ENCODE measurements at places on chromosomes 2 and 18.
A peak's percentile ranks its signal among the peaks of the same experiment; 100 is the strongest.

DNA sequence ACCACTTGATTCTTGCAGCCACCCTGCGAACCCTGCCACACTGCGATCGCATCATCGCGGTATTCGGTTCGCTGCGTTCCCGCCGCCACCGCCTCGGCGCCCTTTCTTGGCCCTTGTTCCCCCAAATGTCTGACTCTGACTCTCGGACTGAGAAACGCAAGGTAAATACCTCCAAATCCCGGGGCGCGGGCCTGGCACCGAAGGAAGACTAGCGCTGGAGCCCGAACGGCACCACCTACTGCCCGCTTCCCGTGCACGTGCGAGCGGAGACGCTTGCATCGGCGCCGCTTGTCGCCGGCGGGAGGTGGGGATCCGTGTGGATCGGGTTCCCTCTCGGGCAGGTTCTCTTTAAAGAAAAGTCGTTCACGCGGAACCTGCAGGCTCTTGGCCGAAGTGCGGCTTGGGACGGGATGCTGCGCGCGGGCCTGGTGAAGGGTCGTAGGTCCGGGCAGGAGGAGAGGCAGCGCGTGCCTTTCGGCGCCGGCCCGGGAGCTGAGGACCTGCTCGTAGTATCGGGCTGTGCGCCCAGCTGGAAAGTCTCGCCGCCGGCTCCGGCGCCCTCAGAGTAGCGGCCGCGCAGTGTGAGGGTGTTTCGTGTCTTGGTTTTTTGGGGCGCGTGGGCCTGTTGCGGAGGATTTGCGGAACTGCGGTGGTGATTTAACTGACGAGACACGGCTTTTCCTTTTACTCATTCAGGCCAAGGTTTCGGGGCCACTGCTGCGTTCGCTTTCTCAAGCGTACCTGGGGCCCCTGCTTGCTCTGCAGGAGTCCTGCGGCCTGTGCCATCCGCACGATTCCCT lies 514 bp downstream of the BCL2L11 start:
- no peak for DNase-seq

GRCh38 chr2:107585851-107586250 lies 240.8 kb upstream of the RGPD4 start:
- no peak for DNase-seq

- no peak for DNase-seq
Measured at GRCh38 chr2:239147376-239147775, 253.4 kb downstream of the HDAC4 start.

GRCh38 chr2:203648273-203648672 lies 58.2 kb upstream of the CD28 start:
- DNase-seq: no peak

DNA sequence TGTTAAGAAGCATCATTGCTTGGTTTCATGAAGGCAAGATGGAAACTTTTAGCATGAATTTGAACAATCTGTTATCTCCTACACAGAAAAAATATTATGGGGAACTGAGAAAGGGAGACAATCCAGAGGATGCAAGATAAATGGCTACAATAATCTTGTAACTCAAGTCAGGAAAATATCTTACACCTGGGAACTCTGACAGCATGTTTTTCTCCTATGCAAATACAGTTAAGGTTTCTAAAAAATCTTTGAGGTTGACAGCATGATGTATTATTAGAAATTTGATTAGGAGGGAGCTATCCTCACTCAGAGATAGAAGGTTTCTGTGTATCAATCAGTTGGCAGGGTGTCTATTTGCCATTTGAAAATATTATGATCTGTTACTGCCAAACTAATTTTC lies 75.6 kb downstream of the GPD2 start:
- no peak for DNase-seq

DNA sequence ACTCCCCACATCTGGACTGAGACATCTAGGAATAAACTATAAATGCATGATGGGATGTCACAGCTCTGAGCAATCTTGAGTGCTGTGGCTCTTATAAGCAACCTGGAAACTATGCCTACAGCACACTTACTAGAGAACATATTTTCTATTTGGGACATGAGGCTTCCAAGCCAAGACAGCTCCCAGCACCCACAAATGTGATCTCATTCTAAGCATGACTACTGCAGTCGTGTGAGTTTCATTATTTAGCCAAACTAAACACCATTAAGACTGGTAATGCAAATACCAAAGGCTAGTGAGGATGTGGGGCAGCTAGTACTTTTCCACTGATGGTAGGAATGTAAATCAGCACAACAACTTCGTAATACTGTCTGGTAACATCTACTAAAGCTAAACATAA lies 72.5 kb downstream of the RTTN start:
- DNase-seq: no peak

DNA sequence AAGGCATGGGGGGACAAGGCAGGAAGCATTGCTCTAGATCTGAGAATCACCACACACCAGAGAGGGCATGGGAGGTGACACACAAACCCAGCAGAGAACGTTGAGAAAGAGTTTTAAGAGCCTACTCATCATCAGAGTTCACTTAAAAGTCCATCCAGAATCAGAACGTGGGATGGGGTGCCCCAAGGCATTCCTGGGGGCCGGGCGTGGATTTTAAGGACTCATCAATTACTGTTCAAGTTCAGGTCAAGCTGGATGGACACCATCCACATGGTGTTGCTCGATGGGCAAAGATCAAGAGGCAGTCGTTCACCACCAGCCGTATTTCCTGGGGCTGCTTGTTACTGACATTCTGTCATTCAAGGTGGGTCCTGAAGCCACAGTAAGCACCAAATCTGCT lies 34.9 kb downstream of the BCL11A start:
- DNase-seq: no peak

- DNase-seq: no peak
Measured at GRCh38 chr2:231475965-231476364, 11.7 kb upstream of the NCL start.

- DNase-seq: no peak
Measured at GRCh38 chr2:100692381-100692780, 127.6 kb upstream of the NPAS2 start.

GRCh38 chr2:217438136-217438535 lies 564.7 kb downstream of the TNS1 start:
- DNase-seq: no peak

- DNase-seq: no peak
Measured at GRCh38 chr2:241329669-241330615, 14.2 kb downstream of the SEPTIN2 start.

GRCh38 chr2:215970425-215970824 lies 42.9 kb downstream of the MREG start:
- no peak for DNase-seq

DNA sequence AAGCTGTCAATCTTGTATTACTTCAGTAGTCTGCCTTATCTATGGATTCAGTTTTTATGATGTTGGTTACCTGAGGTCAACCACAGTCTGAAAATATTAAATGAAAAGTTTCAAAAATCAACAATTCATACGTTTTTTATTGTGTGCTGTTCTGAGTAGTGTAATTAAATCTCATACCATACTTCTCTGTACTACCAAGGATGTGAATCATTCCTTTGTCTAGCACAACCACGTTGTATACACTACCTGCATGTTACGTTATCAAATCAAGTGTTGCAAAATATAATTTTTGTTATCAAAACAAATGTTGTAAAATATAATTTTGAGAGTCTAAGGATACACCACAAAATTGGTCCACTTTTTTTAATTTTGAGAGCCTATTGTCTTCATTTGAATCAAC lies 590.2 kb upstream of the SETBP1 start:
- no peak for DNase-seq

DNA sequence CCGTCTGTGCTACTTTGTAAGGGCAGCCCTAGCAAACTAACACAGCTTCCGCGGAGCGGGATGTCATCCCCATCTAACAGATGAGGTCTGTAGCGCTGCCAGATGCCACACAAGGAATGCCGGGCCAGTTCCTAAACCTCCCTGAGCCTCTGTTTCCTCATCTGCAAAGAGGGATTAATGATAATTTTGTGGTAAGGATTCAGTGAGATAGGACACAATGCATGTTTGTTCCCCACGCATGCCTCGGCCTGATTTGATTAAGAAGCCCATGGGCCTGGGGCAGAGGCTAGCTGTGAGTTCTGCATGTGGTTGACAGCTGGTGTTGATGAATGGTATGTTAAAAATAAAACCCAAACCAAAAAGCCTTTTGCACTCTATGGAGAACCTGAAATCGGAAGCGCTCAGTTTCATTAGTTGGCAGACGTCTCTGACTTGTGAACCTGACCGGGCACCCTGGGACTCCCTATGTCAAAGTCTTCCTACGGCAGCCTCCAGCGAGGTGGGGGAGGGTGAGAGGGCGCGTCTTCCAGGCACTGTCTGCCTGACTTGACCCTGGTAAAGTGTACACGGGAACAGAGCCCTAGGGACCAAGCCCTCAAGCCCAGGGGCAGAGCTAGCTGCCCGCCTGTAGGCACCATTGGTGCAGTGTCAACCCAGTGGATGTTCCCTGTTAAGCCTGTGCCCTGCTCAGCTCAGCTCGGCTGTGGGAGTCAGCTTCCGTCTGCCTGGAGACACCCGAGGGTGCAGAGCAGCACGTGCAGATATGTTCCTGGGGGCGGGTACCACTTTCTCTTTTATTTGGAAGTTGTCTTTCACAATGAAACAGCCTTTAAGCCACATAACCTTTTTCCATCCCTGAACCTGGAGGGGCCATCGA lies 14.8 kb upstream of the INHBB start:
- no peak for DNase-seq

DNA sequence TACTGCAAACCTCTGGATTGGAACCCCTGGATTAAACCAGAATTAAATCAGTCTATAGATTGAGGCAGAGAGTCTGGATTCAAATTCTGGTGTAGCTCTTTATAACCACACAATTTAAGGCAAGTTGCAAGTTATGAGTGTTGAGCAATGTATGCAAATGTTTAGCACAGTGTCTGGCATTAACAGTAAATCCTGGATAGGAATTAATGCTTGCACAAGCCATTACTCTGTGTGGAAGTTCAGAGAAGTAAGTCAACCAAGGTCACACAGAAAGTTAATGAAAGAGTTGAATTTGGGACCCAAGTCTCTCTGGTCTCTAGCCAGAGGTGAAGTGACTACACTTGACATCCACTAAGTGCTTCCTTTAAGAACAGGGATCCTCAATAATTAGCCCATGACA lies 2.0 kb upstream of the MARCO start:
- no peak for DNase-seq

- DNase-seq: no peak
Measured at GRCh38 chr2:129565551-129566109, 413.8 kb upstream of the RAB6C start.

- no peak for DNase-seq
Measured at GRCh38 chr2:73202156-73203054, at the start of gene NOTO. TSS of gene NOTO (plus strand) at chr2:73202574. CDS start at chr2:73202667, 93 bp downstream.

DNA sequence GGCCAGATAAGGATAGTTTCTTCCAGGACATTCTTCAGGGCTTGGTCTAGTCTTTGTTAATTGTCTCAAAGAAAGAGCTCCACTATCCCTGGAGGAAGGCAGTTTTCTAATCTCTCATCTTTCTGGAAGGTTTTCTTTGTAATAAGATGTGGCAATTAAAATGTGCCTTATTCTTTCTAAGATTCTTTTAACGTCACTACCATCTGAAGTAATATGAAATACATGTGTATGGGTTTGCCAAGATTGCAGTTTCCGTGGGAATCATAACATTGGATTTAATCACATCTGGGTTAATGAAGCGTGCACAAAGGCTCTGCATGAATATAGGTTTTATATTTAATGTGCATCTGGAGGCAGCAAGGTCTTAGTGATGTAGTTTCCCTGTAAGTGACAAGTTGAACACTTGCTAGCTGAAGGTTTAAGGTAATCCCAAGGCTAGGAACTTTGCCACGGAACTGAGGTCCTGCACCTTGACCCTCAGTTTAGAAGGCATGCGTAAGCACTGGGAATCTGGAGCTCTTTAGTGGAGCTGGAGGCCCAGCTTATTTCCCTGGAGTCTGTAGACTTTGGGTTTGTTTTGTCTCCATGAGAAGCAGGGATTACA lies 25.7 kb downstream of the DIS3L2 start:
- DNase-seq: no peak

GRCh38 chr2:240329116-240329665 lies 106.3 kb upstream of the GPC1 start:
- DNase-seq: no peak

GRCh38 chr2:163600801-163601200 lies 135.0 kb downstream of the FIGN start:
- DNase-seq: no peak

GRCh38 chr18:29171892-29172755 lies 995.2 kb upstream of the CDH2 start:
- no peak for DNase-seq

DNA sequence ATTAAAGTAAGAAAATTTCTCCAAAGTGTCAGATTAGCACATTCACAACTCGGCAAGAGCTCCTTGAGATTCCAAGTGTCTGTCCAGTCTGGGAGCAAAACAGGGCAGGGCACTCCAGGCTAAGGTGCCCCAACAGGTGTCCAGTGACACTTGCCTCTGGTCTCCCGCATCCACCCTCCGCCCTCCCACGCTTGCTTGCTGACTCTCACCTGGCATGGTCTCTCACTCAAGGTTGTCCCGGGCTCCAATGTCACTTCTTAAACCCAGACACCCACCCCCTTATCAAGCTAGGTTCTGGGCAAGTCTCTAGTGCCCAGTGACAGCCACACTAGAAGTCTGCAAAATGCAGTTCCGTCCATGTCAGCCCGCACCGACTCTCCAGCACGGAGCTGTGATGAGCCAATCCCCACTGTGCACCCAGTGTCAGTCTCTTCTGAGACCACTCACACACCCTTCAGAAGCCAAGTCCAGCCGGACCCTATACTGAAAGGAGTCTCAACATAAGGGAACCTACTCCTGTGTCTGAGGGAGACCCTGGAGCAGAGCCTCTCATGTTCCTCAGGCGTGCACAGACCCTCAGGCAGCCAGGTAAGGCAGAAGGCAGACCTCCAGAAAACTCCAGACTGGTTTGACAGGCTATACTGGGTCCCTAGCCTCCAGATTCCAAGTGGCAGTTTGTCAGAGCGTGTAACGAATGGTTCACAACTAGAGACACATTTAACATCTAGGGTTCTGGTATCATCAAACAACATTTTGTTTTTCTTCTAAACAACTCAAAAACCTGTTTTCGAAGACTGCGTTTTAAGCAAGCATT lies 45.6 kb downstream of the HDLBP start:
- no peak for DNase-seq

- DNase-seq: no peak
Measured at GRCh38 chr2:44107086-44107740, 61.5 kb upstream of the PPM1B start.

- DNase-seq: no peak
Measured at GRCh38 chr2:158407031-158407430, 49.5 kb downstream of the CCDC148 start.

DNA sequence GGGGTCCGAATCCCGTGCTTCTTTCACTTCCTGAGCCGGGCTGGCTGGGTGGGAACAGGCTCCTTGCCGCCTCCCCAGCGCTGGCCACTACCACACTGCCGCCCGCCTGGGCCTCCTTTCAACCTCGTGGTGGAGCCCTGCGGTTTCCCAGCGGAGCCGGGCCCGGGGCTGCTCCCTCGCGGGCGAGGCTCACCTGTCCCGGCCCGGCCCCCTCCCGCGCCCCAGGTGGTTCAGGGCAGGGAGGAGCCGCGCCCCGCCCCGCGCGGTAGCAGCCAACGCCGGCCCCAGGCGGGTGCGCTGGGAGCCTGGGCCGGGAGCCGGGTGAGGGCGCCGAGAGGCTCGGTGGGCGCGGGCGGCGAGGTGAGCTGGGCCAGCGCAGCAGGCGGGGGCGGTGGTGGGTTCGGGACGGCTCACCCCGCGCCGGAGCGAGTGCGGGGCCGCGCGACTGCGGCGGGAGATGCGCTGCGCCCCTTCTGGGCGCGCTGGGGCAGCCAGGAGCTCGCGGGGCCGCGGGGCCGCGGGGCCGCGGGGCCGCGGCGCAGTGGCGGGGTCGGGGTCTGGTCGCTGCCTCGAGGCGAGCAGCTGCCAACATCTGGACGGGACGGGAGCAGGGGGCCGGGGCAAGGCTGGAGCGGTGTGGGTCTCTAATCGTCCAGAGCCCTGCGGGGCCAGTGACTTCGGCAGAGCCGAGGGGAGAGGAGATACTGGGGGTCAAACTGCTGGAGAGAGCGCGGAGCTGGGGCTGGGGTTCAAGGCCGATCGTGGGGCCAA lies at the start of gene LYPD6B:
TSS of gene LYPD6B (plus strand) at position 258 of the 771 bp plus-strand sequence. CDS start 92,250 bp downstream, outside the sequence.
- peak; percentile 46 for DNase-seq
